ENCODE measurements at places on chromosomes 7 and 10. TPM values are rescaled to one million over a fixed set of nuclear protein-coding genes. Genes with fewer than 3 reads are reported as not detected.

DNA sequence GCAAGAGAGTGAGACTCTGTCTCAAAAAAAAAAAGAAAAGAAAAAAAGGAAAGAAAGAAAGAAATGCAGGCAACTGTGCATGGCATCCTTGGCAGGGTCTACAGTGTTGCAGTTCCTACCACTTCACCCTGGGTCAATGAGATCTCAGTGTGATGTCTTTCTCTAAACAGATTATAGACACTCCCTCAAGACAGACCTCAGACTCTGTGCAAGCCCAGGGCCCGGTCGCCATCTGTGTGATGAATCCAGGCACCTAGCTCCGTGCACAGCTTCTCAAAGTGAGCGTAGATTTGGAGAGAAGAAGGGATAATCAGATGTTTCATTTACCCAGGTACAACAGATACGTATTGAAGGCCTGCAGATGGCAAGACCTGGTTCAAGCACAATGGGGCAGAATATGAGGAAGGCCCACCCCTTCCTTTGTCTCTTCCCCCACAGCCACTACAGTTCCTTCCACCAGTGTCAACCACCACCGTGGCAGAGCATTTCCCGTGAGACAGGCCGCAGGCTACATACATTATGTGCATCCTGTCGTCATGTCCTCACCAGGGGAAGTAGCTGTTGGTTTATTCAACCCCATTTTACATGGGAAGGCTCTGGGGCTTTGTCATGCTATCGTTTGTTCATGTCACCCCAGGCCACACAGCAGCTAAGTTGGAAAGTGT, 471.7 kb upstream of the GALNT17 start:
- DNase-seq: no peak

- no peak for DNase-seq
Observed at GRCh38 chr10:24449321-24449740, 240.4 kb downstream of the KIAA1217 start.

DNA sequence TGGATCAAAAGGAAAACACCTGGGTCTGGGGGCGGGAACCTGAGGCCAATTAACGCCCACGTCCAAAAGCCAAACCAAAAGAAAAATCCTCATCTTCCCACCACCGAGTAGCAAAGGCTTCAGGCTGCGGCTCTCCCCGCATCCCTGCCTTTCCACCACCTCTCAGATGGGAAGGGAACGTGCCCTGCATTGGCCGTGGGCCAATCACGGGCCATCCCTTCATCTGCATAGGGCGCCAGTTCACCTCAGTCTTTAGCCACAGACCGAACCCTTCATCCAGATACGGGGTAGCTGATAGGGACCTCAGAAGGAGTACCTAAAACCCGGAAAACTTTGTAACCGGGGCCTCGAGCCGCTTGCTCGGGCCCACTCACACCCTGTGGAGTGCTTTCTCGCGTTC, 626 bp downstream of the PRPF18 start:
- peak; percentile 35 for DNase-seq

GRCh38 chr10:114925587-114926586, 12.1 kb upstream of the TRUB1 start:
- DNase-seq: no peak

- DNase-seq: no peak
Observed at GRCh38 chr10:129483430-129484010, 16.5 kb downstream of the MGMT start.

GRCh38 chr7:50641442-50642405, 76.5 kb upstream of the DDC start:
- peak; percentile 35 for DNase-seq

DNA sequence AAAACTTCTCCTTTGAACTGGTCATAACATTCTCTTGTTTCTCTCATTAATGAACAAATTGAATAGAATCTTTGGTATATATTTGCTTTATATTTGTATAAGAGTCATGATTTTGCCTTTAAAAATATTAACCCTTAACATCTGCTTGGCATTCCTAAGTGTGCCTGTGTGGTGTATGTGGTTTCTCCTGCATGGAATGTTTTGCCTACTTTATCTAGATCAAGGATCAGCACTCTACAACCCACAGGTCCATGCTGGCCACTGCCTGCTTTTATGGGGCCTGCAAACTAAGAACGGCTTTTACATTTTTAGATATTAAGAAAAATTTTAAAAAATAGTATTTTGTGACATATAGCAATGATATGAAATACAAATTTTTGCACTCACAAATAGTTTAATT, 4.3 kb upstream of the LAMB4 start:
- no peak for DNase-seq

DNA sequence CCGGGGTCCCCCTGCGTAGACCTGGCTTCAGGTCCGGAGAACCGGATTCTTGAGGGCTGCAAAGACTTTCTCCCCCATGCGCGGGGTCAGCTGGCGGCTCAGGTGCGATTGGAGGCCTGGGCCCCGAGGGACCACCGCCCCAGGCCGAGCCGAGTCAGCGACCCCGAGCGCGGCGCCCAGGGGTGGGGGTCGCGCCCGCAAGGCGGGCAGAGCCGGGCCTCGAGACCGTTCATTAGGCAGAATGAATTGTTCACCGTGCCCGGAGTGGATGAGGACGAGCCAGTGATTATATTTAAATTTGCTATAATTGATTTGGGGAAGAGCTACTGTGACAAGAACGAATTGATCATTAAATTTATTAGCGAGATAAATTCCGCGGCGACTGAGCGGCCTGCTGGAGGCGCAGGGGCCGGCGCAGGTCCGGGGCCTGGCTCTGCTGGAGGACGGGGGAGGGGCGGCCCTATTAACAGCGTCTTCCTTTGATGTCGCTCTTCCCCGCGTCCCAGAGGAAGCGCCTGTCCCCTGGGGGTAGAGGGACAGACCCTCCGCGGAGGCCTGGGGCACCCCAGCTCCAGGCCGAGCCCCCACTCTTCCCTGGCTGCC, 7.5 kb downstream of the MNX1 start:
- DNase-seq: no peak

DNA sequence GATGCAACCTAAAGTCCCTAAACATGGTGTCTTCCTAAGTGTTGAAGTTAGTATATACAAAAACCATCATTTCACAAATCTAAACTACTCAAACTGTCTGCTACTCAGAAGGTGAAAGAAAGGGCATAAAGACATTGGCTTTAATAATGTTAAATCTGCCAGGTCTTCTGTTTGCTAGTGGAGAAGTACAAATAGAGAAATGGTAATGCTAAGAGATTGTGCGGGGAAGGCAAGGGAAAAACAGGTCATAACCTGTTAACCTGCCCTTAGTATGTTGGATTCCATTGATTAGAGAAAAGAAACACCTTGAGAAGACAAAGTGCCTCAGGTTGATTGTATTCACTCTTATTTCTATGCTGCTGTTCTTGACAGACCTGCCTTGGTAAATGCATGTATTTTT, 80.3 kb downstream of the CALD1 start:
- DNase-seq: no peak

- DNase-seq: no peak
Observed at GRCh38 chr7:125061776-125062397, 132.3 kb upstream of the POT1 start.

DNA sequence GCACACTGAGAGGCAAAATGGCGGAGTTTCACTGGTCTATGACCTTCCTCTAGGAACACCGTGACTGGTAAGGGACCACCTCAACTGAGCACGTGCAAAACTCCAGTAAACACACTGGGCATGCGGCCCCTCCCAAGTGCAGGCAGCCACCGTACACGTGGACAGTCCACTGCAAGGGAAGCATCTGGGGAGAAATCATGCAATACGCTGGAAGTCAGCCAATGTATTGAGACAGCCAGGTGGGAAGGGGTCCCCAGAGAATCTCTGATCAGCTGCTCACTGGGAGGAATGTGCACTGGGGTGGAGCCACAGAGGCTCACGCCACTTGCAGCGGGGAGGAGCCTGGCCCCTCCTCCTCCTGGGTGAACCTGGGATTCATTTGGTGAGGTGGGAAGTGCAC, 49.3 kb downstream of the CFAP46 start:
- DNase-seq: no peak

DNA sequence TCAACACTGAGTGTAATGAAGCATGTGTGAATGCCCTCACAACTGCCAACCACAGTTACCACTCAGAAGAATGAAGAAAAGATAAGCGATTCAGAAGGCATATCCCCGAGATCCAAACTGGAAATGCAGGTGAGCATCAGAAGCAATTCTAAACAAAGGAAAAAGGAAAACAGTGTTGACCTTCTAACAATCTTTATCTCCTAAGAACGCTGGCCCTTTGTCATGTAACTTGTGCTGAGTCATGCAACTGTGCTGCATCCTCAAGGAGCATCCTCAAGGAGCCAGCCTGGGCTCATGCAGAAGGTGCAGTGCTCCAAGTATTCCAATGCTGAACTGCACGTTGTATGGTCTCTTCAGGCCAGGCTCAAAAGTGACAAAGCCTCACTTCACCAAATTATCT, 30.6 kb downstream of the SEC61G start:
- no peak for DNase-seq

DNA sequence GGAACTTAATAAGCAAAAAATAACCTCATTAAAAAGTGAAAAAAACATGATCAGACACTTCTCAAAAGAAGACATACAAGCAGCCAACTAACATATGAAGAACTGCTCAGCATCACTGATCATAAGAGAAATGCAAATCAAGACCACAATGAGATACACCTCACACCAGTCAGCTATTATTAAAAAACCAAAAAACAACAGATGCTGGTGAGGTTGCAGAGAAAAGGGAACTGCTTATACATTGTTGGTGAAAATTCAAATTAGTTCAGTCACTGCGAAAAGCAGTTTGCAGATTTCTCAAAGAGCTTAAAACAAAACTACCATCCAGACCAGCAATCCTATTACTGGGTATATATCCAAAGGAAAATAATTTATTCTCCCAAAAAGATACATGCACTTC, 513.3 kb downstream of the MDFIC start:
- DNase-seq: no peak

GRCh38 chr10:55813451-55814170, 547.4 kb downstream of the ZWINT start:
- no peak for DNase-seq

- DNase-seq: no peak
Observed at GRCh38 chr10:33304423-33305225, 29.8 kb downstream of the NRP1 start.

- no peak for DNase-seq
Observed at GRCh38 chr10:101145750-101146391, 14.8 kb downstream of the TLX1 start.

GRCh38 chr7:405489-406211, 114.0 kb downstream of the PDGFA start:
- no peak for DNase-seq

- DNase-seq: no peak
Observed at GRCh38 chr10:100469756-100470155, 6.9 kb downstream of the WNT8B start.

DNA sequence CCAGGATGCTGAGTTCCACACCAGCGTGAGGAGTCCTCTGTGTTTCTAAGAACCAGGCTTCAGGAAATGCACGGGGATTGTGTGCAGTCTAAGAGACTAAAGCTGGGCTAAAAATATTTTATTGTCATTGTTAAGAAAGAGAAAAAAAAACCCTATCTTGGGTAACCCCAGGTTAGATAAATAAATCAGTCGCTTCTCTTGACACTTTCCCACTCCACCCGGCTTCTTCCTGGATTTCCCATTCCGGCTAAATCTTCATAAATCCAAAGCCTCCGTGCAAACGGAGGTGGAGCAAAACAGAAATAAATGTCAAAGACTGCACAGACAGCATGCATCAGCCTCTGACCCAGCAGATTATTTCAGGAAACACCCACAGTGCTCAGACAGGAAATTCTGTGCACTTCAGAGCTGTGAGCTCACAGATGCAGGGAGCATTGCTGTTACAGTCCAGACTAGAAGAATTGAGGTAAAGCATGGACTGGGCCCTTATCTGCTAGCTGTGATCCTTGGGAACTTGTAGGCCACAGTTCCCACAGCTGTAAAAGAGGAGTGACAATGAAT, 44.8 kb upstream of the GRID1 start:
- no peak for DNase-seq

- DNase-seq: no peak
Observed at GRCh38 chr7:158308001-158308400, 279.6 kb downstream of the PTPRN2 start.

DNA sequence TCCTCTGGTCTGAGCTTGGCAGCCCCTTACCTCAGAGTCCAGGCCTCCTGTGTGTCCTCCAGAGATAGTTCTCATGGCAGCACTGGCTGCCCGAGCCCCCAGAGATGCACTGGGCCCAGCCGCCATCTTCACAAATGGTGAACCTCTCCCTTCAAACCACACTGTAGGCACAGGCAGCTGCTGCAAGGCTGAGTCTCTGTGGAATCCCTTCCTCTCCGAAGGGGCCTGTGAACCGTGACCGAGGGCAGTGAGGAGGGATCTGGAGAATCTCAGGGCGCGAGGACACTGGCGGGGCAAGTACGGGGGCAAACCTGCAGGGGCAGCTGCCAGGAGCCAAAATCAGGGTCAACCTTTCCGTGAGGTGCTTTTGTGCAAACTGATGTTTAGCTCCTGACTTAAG, 69.5 kb upstream of the CFAP46 start:
- no peak for DNase-seq

- no peak for DNase-seq
Observed at GRCh38 chr7:88299126-88299525, 7.6 kb downstream of the STEAP4 start.

DNA sequence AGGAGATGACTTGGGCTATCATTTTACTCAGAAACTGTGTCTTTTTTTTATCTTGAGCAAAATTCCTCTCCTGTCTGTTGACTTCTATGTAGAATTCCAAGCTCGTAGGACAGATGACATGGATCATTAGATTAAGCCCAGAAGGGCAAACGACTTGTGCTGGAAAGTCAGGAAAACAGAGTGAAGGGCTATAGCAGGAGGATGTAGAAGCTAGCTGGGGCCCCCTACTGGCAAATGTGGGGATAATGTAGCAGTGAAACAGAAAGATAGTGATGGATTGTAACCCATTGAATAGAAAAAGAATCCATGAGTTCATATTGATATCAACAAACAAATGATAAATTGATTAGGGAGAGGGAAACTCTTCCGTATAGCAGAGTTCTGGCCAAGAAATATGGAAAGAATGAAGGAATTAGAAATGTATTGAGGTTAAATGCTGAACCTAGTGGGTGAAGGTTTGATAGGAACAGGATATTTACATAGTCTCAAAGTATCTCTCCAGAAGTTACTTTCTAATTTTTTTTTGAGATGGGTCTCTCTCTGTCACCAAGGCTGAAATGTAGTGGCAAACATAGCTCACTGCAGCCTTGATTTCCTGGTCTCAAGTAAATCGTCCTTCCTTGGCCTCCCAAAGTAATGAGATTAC, 103.6 kb downstream of the LYZL1 start:
- DNase-seq: peak; percentile 44

LRIT1 gene
- not detected for polyA plus RNA-seq

CDC14C gene
- polyA plus RNA-seq: 0.02 TPM

MBL2 gene
- polyA plus RNA-seq: 80.8 TPM

GATA3 gene
- polyA plus RNA-seq: 0.32 TPM

CYREN gene
- 14.0 TPM for polyA plus RNA-seq

FAM237B gene
- not detected for polyA plus RNA-seq

RNF133 gene
- polyA plus RNA-seq: not detected

PRSS1 gene
- polyA plus RNA-seq: not detected

ELMO1 gene
- polyA plus RNA-seq: 6.7 TPM

IPMK gene
- polyA plus RNA-seq: 1.4 TPM

ANKRD1 gene
- polyA plus RNA-seq: 0.16 TPM

Data from liver (tissue), 10 donors.